GM23338 (cell line): ENCODE measurements at places on chromosomes 6 and 20. TPM values are rescaled to one million over a fixed set of nuclear protein-coding genes. Genes with fewer than 3 reads are reported as not detected.

DNA sequence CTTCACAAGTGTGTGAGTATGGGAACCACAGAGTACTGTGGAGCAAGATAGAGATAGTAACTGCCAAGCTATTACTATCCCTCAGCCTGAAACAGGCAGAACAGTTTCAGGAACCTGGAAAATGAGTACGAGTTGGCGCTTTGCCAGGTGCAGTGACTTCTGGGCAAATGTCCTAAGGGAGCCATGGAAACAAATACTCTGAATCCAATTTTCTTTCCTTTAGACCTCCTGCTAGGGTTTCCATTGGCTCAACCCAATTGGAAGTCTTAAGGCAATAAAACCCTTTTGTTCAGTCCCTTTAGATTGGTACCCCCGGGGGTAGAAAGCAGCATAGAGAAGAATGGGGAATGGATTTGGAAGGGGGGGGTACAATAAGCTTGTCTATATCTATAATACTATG is 205.0 kb upstream of the EPHA7 start:
- no peak overlapping the region for H3K4me3 ChIP-seq
- H3K36me3 ChIP-seq, result no peaks in the 10 kb centered on the region
- H3K27me3 ChIP-seq, result no peaks in the 10 kb centered on the region

DNA sequence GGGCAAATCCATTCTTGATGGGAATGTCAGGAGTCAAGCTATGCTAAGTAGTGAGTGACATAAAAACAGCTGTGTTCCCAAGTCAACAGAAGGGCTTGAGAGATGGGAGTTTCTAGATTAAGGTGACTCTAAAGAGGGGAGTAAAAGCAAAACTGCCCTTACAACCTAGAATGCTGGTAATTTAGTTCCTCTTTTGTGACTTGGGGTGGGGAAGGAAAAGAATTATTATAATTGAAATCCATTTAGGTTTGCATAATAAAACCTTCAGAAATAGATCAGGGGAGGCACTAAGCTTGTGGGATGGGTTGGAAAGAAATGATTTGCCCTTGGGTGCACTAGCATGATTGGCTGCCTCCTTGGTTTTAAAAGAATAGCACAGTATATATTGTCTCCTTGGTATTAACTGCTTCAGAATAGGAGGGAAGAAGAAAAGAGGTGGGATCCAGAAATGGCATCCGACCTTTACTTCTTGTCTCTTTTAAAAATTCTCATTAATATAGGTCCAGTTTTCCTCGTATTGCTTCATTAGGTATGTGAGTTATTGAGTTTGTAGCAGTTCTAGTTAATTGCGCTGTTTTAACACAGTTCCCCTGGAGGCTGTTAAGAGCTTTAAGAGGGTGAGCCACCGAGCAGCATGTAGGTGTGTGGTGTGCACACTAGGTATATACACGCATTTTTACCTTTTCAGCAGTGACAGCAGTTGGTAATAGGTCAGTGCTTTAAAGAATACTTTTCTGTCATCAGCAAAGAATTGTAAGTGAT is 95.3 kb upstream of the VSTM2L start:
- no peaks in the 10 kb centered on the region for H3K27me3 ChIP-seq
- no peak overlapping the region for H3K4me3 ChIP-seq

- H3K4me1 ChIP-seq, result no peaks in the 10 kb centered on the region
- H3K36me3 ChIP-seq, result no peaks in the 10 kb centered on the region
- H3K4me3 ChIP-seq, result no peak overlapping the region
- no peak overlapping the region for H3K27ac ChIP-seq
- DNase-seq, result no peak
These were observed 118.0 kb upstream of the FRMD1 start for GRCh38 chr6:168196881-168197635.

- H3K27ac ChIP-seq, result no peak overlapping the region
- peaks cover 14% of the 10 kb centered on the region; the same call in 1 of the 2 replicates for H3K4me1 ChIP-seq
- peak; percentile 87 for DNase-seq
- peaks cover 36% of the 10 kb centered on the region for H3K27me3 ChIP-seq
- H3K36me3 ChIP-seq, result no peaks in the 10 kb centered on the region
These were observed 2.9 kb downstream of the EEF1A2 start for GRCh38 chr20:63495741-63496595.

Gene FIG4
- total RNA-seq, result 12.7 and 16.9 TPM in 2 replicates

- no peaks in the 10 kb centered on the region for H3K27me3 ChIP-seq
- H3K4me3 ChIP-seq, result no peak overlapping the region
- no peak overlapping the region for H3K27ac ChIP-seq
These were observed 21.9 kb downstream of the SGK1 start for GRCh38 chr6:134295953-134296553.

GRCh38 chr6:39307462-39307861 is 6.8 kb downstream of the KCNK17 start:
- no peak overlapping the region for H3K4me3 ChIP-seq
- DNase-seq, result no peak
- H3K4me1 ChIP-seq, result peaks cover 8% of the 10 kb centered on the region
- no peaks in the 10 kb centered on the region for H3K36me3 ChIP-seq
- no peak overlapping the region for H3K27ac ChIP-seq
- peaks cover 15% of the 10 kb centered on the region for H3K27me3 ChIP-seq

DNA sequence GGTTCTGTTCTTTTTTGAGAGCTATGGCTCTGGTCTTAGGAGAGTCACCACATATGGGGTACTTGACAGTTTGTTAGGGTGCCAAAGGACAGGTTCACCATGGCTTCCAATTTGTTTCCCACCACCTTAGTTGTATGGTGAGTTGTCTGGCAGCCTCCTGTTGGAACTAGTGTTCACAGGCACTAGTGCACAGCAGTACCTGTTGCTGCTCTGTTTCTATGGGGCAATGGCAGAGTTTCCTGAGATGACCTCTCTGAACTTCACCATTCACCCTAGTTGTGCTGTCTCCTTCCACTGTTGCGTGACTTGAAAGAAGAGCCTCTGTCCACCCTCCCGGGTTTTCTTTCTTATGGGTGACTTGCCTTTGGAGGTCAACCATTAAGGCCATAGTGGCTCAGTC is 129.1 kb downstream of the JARID2 start:
- H3K36me3 ChIP-seq, result peaks cover 29% of the 10 kb centered on the region
- no peak for DNase-seq
- peak overlapping the region; percentile 76; the same call in 1 of the 2 replicates for H3K27ac ChIP-seq

DNA sequence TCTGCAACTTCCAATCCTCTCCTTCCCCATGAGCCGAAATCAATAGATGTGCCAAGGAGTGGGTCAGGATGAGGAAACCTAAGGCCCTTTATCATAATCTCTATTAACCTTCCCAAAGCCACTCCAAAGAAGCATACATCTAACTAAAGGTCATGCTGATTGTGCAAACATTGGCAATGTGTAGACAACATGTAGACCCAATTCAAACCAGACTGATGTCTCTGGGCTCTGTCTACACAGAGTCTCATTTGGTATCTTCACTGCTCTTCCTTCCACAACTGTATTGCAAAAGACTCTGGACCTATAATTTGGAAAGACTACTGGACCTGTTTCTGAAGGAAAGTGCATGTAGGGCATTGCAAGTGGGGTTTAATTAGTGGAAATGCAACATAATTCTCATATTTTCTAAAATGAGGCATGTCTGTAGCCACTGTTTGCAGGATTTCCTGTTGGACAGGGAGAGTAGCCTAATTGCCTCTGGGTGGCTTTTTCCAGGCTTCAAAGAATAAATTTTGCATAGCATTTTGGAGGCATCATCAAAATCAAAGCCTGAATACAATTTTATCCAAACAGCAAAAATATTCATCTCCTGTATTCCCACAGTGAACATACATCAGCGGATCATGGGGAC is 35.0 kb upstream of the MLIP start:
- no peak overlapping the region for H3K27ac ChIP-seq
- peaks cover 27% of the 10 kb centered on the region for H3K4me1 ChIP-seq
- no peaks in the 10 kb centered on the region for H3K27me3 ChIP-seq
- no peak for DNase-seq
- no peak overlapping the region for H3K4me3 ChIP-seq

DNA sequence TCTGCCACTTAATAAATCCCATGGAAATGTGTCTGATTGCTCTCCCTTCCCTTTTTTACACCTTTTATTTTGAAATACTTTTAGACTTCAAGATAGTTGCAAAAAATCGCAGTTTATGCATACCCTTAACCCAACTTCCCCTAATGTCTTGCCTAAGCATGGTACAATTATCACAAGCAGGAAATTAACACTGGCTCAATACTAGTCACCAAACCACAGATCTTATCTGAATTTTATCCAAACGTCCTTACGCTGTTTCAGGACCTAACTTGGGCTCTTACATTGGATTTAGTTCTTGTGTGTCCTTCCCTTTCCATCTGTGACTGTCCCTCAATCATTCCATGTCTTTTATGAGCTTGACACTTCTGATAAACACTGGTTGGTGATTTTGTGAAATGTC is 146.3 kb downstream of the ZNF217 start:
- 0 out of 2 replicates have a peak, but pooled peaks cover 5% of the 10 kb centered on the region for H3K36me3 ChIP-seq
- H3K4me1 ChIP-seq, result no peaks in the 10 kb centered on the region; the same call in 1 of the 2 replicates
- H3K27ac ChIP-seq, result no peak overlapping the region
- no peak for DNase-seq
- H3K4me3 ChIP-seq, result no peak overlapping the region
- no peaks in the 10 kb centered on the region for H3K27me3 ChIP-seq

GRCh38 chr6:117930645-117931044 is 23.6 kb downstream of the SLC35F1 start:
- H3K36me3 ChIP-seq, result peaks cover 4% of the 10 kb centered on the region
- H3K4me1 ChIP-seq, result peaks cover 8% of the 10 kb centered on the region; the same call in 1 of the 2 replicates
- DNase-seq, result no peak
- H3K27ac ChIP-seq, result no peak overlapping the region
- H3K27me3 ChIP-seq, result no peaks in the 10 kb centered on the region
- no peak overlapping the region for H3K4me3 ChIP-seq

GRCh38 chr6:72709431-72709830 is 87.6 kb downstream of the KCNQ5 start:
- H3K36me3 ChIP-seq, result no peaks in the 10 kb centered on the region
- H3K4me1 ChIP-seq, result no peaks in the 10 kb centered on the region
- no peak overlapping the region for H3K27ac ChIP-seq

Gene ETV7
- total RNA-seq, result 0.19 and 1.2 TPM in 2 replicates

Gene IL17A
- total RNA-seq, result not detected in 2 replicates

- no peaks in the 10 kb centered on the region for H3K27me3 ChIP-seq
- H3K4me3 ChIP-seq, result no peak overlapping the region
- no peak overlapping the region for H3K27ac ChIP-seq
- H3K4me1 ChIP-seq, result peaks cover 18% of the 10 kb centered on the region
- no peak for DNase-seq
These were observed 73.1 kb downstream of the NOL4L start for GRCh38 chr20:32512047-32512385.

Gene EYS
- 0.38 TPM in 1 of 2 replicates, not detected in the other for total RNA-seq

DNA sequence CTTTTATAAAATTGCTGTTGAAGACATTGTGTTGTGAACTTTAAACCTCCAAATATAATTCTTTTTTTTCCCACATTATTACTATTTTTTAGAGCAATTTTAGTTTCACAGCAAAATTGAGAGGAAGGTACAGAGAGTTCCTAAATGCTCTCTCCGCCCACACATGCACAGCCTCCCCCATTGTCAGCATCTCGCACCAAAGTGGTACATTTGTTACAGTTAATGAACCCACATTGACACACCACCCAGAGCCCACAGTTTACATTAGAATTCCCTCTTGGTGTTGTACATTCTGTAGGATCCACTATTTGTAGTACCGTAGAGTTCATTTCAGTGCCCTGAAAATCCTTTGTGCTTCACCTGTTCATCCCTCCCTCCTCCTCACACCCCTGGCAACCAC is 33.8 kb downstream of the TMEM181 start:
- no peaks in the 10 kb centered on the region for H3K27me3 ChIP-seq
- no peak overlapping the region for H3K4me3 ChIP-seq
- no peaks in the 10 kb centered on the region for H3K4me1 ChIP-seq
- no peak for DNase-seq

DNA sequence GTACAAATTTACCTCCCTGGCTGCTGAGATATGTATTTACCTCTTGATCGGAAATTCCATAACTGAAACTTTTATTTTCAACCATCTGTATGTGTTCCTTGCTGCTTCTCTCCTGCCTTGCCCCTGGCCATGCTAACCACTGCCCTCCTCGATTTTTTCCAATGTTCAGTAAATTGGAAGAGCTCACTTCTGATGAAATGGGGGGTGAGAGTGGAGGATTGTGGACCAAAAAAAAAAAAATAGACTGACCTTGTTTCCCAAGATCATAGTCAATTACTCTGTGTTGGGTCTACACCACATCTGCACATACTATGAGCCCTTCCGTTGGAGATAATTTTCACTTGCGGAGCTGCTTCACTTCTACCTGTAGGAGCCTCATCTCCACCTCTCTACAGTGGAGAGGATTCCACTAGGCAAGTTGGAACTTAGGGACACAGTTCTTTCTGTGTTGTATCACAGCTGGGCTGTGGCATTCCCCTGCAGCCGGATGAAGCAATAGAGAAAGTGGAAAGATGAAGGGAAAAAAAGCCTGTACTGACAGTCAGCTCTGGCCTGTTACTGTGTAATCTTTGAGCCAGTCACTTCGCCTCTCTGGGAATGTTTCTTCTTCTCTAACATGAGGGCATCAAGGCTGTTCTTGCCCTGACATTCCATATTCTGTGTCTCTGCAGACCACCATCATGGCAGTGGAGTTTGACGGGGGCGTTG is 1.6 kb downstream of the PSMB9 start:
- H3K36me3 ChIP-seq, result no peaks in the 10 kb centered on the region; the same call in 1 of the 2 replicates
- no peak overlapping the region for H3K4me3 ChIP-seq
- H3K27ac ChIP-seq, result no peak overlapping the region

DNA sequence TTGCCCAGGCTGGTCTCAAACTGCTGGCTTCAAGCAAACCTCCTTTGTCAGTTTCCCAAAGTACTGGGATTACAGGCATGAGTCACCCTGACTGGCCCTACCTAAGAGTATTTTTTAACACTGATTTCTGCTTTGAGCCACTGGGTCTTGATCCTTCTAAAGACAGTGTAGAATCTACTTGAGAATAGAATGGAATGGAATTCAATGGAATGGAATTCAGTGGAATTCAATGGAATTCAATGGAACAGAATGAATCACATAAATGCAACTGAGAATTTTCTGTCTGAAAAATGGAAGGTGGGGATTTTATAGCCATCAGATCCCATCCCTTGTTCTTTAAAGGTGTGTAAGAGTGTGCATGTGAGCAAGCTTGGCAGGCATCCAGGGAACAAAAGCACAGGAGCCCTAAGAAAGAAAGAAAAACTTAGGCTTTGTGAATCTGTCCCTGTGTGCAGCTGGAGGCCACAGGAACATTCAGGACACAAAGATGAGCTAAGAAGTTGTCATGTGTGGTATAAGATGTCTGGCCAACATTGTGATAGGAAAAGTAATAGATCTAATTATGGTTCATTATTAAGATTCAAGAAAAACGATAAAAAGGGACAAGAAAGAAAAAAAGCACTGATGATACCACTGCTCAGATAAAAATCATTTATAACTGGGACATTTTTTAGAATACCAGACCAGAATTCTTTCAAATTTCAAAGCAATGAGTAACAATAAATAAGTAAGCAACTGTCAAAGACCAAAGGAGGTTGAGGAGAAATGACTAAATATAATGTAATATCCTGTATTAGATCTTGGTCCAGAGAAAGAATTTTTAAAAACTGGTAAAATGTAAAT is 681.0 kb upstream of the GJE1 start:
- no peak overlapping the region for H3K4me3 ChIP-seq
- H3K27me3 ChIP-seq, result no peaks in the 10 kb centered on the region
- H3K27ac ChIP-seq, result peak overlapping the region; percentile 74
- no peaks in the 10 kb centered on the region for H3K36me3 ChIP-seq
- peak; percentile 73 for DNase-seq
- peaks cover 14% of the 10 kb centered on the region for H3K4me1 ChIP-seq
